NCI-H2107 (cell line): ENCODE measurements at places on chromosomes 2 and 18.

DNA sequence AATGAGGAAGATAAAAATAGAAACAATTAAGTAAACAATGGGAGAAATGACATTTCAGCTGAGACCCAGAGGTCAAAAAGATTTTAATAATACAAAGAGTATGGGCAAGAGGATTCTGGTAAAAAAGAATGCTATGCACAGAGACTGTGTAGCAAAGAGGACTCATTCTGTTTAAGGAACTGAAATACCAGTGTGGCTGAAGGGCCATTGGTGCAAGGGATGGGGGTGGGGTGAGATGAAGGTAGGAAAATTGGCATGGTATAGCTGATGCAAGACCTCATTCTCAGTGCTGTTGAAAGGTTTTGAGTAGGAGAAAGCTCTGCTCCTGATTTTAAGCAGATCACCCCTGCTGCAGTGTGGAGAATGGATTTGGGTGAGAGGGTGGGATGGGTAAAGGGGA, 10.8 kb downstream of the GALNT1 start:
- DNase-seq: no peak

DNA sequence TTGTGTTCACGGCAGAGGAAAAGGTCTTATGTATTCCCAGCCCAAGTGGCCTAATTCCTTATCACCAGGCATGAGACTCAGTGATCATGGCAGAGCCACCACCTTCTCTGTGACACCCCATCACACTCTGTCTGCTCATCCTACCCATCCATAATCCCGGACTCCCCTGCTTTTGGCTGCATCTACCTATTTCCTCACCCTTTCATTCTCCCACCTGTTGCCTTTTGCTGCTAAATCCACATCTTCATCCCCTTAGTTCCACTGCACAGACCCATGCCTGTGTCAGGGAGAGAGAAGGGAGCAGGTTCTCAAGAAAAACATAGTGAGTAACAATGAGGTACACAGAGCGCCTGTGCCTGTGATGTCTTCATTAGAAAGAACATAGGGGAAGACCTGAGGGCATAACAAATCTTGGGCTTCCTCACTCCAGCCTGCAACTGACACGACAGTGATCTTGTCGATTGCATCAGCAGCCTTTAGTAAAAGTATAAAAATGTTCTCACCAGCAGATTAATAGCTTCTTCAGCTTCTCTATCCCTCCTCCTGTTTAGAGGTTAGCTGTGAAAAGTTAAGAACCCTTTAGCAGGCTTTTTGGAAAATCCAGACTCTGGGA, 246.5 kb upstream of the SPRED2 start:
- no peak for DNase-seq

- no peak for DNase-seq
Observed at GRCh38 chr2:3460156-3460555, 59.2 kb downstream of the ADI1 start.

DNA sequence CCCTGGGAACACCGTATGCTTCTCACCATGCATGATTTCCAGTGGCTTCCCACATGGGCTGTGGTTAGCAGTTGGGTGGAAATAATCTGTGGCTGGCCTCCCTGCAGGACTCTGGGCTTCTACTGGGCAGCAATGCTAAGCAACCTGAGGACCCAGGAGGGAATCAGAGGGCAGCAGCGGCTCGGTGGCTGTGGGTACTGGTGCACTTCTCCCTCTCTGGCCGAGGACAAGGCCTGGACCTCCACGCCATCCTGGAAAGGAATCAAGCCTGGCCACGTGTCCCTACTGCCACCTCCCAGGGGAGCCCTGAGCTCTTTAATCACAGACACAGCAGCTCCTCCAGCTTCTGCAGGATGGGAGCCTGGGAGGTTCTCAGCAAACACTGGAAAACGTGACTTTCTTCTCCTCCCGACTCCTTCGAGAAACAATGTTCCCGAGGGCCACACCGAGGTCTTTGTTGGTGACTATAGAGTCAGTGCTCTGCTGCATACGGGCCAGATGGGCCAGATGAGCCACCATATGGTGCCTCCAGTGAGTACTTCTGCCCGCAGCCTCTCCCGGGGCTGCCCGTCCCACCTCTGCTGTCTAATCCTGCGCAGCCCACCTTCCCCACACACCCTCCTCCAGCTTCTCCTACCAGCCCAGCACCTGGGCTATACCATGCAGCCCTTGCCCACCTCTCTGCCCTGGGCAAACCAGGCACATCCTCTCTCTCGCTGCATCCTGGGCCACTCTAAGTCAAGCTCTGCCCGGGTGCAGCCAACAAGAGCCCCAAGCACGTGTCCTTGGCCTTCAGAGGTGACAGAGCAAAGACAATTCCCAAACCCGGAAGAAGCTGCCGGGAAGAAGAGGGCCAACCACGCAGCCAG, 42.8 kb upstream of the OTOS start:
- DNase-seq: no peak

DNA sequence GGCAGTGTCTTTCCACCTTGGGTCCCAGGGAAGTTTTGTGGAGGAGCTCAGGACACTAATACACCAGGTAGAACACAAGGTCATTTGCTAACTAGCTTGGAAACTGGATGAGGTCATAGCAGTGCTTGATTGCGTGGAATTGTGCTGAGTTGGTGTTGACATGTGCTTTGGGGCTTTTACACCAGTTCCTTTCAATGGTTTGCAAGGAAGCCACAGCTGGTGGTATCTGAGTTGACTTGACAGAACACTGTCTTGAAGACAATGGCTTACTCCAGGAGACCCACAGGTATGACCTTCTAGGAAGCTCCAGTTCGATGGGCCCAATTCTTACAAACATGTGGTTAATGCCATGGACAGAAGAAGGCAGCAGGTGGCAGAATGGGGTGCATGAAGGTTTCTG, 5.9 kb downstream of the CTLA4 start:
- no peak for DNase-seq
